Amygdala (tissue), 56 donors: ENCODE measurements at places on chromosomes 16 and 17.

- DNase-seq, result no peak
Measured at GRCh38 chr17:21003007-21003621, 39.7 kb downstream of the USP22 start.

DNA sequence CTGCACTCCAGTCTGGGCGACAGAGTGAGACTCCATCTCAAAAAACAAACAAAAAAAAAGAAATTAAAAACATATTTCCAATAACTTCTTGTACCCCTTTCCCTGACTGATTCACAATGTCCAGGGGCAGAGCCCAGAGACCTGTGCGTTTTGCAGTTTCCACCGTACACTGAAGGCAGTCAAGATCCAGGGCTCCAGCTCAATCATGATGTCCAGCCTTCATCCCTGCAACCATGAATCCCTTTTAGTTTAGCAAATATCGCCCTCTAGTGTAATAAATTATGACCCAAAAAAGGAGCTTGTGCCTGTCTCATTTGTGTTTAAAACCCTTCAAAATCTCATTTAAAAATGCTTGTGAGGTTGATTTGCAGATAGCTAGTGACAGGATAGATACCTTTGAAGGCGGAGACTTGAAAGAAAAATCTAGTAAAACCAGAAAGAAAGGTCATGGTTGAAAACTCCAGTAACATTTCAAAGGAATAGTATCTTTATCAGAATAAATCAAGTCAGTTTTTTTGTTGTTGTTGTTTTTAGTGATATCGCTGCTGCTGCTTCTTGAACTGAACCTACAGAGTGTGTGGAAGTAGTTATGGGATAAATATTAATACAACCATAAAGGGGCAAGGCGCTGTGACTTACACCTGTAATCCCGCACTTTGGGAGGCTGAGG is 3.7 kb upstream of the ERN1 start:
- DNase-seq, result no peak

DNA sequence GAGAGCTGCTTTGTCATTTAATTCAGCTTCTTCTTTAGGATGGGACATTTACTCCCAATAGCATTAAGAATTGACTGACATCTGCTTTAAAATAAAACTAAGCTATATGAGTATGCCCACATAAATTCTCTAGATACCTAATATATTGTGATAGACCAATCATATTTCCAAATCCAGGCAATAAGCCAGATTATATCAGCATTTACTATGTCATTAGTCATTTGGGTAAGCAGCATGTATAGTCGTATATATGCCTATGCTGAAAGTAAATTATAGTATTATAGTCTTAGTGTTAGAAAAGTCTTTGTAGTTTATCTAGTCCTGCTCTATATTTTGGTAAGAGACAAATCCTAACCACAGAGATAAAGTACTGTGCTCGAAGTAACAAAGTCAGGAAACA is 958.1 kb downstream of the KCNJ2 start:
- no peak for DNase-seq

DNA sequence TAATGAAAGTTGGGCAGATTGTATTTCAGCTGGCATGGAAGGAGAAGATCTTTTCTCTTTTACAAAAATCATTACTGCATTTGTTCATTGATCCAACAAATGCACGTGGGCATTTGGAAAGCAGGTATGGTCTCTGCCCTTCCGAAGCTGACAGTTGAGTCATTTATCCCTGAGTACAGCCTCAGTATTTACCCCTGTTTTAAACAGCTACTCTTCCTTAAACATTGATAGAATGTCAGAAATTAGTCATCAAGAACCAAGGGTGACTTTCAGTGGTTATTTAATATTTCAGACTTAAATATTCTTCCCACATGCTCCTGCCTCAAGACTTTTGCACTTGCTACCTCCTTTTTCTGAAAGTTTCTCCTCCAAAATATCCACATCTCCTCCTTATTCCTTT is 226.7 kb upstream of the HSBP1 start:
- no peak for DNase-seq

DNA sequence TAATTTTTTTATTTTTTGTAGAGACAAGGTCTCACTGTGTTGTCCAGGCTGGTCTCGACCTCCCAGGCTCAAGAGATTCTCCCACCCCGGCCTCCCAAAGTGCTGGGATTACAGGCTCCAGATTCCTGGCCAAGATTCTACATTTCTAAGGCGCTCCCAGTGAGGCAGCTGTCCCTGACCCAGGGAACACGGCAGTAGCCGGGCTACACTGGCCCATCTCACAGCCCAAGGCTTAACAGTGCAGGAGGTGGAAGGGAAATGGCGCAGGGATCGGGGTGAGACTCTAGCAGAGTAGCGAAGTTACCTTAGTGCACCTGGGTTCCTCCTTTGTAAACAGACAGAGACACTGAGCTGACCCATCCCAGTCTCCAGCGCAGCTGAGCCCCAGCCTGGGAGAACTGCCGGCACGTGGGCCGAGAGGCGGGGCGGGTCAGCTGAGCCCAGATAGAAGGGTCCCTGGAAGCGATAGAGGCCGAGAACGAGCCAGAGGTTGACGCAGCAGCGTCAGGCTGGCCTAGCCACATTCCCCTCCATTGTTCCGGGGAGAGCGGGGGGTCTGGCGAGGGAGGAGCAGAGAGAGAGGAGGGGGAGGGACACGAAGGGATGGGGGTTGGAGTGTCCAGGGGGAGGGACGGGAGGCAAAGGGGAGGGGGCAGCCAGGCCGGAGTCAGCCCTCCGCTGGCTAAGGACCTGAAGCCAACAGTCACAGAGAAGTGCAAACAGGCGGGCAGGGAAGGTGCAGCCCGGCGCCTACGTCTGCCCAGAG is 2.5 kb downstream of the CARHSP1 start:
- DNase-seq, result peak; percentile 31

GRCh38 chr16:68417711-68418301 is 30.5 kb downstream of the SMPD3 start:
- no peak for DNase-seq

DNA sequence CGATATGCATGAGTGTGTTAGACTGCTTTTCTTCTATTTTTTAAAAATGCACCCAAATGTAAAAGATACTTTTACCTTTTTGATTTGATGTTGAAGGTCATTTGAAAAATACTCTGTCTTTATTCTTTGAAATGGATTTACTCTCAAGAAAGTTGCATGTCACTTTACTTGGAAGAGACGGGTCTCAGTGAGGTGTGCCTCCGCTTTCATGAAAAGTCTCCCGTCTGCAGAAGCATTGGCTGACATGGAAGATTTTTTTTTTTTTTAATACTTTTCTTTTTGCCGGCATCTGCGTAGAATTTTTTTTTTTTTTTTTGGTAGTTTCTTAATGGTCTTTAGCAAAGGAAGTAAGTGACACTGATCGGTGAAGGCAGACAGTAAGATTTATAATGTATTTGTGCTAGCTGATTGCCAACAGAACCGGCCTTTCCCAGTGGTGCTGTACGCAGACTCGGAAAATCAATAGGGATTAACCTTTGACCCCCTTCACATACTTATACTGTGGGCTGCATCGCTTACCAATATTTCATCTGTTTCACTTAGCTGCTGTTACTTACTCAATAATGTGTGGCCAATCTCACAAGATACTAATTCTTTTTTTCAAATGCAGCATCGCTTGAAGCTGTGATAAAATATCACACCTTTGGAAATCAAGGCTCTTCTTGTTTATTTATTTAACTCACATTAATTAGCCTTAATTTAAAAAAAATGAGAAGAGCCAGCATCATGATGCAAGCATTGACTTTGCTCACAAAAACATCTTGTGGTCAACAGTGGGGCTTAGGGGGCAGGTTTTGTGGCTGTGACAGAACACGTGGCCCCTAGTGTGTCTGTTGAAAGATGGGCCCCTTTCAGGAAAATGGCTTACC is 383.9 kb downstream of the WWOX start:
- DNase-seq, result no peak

GRCh38 chr16:83552228-83552627 is 255.6 kb upstream of the HSBP1 start:
- no peak for DNase-seq

GRCh38 chr17:45123930-45124796 is 8.2 kb downstream of the PLCD3 start:
- DNase-seq, result no peak

GRCh38 chr16:11302977-11303376 is 21.8 kb upstream of the PRM1 start:
- DNase-seq, result no peak

GRCh38 chr17:79538291-79538690 is 72.6 kb downstream of the RBFOX3 start:
- DNase-seq, result no peak
